ENCODE measurements at places on chromosomes 13 and 19. TPM values are rescaled to one million over a fixed set of nuclear protein-coding genes. Genes with fewer than 3 reads are reported as not detected.

The ZNF787 gene
- total RNA-seq = 25.0 TPM

The GZMM gene
- total RNA-seq = 0.23 TPM

The PROZ gene
- not detected for total RNA-seq

The KLK12 gene
- total RNA-seq = not detected

The CD209 gene
- not detected for total RNA-seq

The TBC1D4 gene
- total RNA-seq = 6.5 TPM

The SLC46A3 gene
- 1.4 TPM for total RNA-seq

The TEKTIP1 gene
- total RNA-seq = not detected

The ZNF615 gene
- 21.4 TPM for total RNA-seq

The ZNF808 gene
- total RNA-seq = 7.4 TPM

The TBXA2R gene
- total RNA-seq = 1.4 TPM

The KLK7 gene
- total RNA-seq = not detected

The MADCAM1 gene
- total RNA-seq = not detected

The OR7C1 gene
- total RNA-seq = not detected

The POU2F2 gene
- not detected for total RNA-seq

The SHC2 gene
- total RNA-seq = 5.5 TPM

The C19orf85 gene
- total RNA-seq = not detected

The NOTCH3 gene
- total RNA-seq = 49.8 TPM

The CEACAM7 gene
- not detected for total RNA-seq

The ZNF841 gene
- total RNA-seq = 7.2 TPM

The MBD3L3 gene
- total RNA-seq = not detected

The VSIG10L gene
- 2.0 TPM for total RNA-seq

The OR10H3 gene
- not detected for total RNA-seq

The TNFSF11 gene
- under 0.01 TPM for total RNA-seq

The TJP3 gene
- not detected for total RNA-seq

The FAM83E gene
- not detected for total RNA-seq

The SPTBN4 gene
- 0.47 TPM for total RNA-seq

The ZNF536 gene
- not detected for total RNA-seq

The C19orf33 gene
- total RNA-seq = 1.6 TPM

The IGFL4 gene
- not detected for total RNA-seq

The FAM216B gene
- total RNA-seq = not detected

The TNFSF9 gene
- total RNA-seq = 1.8 TPM

The ZNF428 gene
- 43.9 TPM for total RNA-seq

The CD79A gene
- 0.35 TPM for total RNA-seq

The C1QTNF9B gene
- total RNA-seq = not detected

The LGALS14 gene
- not detected for total RNA-seq

The IZUMO2 gene
- total RNA-seq = not detected

The DIRAS1 gene
- 9.1 TPM for total RNA-seq

The SIGLEC12 gene
- not detected for total RNA-seq

The LILRB4 gene
- not detected for total RNA-seq

The GAS6 gene
- 133 TPM for total RNA-seq

The IL4I1 gene
- not detected for total RNA-seq

The PSPN gene
- 1.2 TPM for total RNA-seq

The OR7D2 gene
- not detected for total RNA-seq

The MIA gene
- not detected for total RNA-seq

The NCLN gene
- 58.3 TPM for total RNA-seq

The WDR87 gene
- not detected for total RNA-seq

The KCNC3 gene
- under 0.01 TPM for total RNA-seq

The TMEM59L gene
- total RNA-seq = 14.5 TPM

The KIR2DL1 gene
- not detected for total RNA-seq

The NUDT15 gene
- total RNA-seq = 11.3 TPM

The CLEC17A gene
- not detected for total RNA-seq

Data from pericardium fibroblast (primary cell).